CD8-positive, alpha-beta memory T cell (primary cell): ENCODE measurements at places on chromosomes 11 and 22. TPM values are rescaled to one million over a fixed set of nuclear protein-coding genes. Genes with fewer than 3 reads are reported as not detected.

KLHDC7B gene
- total RNA-seq, result 6.2 TPM

MYO7A gene
- 0.31 TPM for total RNA-seq

MYRF gene
- total RNA-seq, result 0.93 TPM

CRYBA4 gene
- not detected for total RNA-seq

TRABD gene
- total RNA-seq, result 96.2 TPM

APIP gene
- total RNA-seq, result 38.8 TPM

NAV2 gene
- 0.42 TPM for total RNA-seq

MOGAT2 gene
- total RNA-seq, result not detected

OR52H1 gene
- total RNA-seq, result not detected

GLYATL1 gene
- total RNA-seq, result not detected

MTFP1 gene
- 110 TPM for total RNA-seq

MPZL3 gene
- 113 TPM for total RNA-seq

ZNF215 gene
- total RNA-seq, result 0.72 TPM

MYEOV gene
- total RNA-seq, result 0.89 TPM

DNA sequence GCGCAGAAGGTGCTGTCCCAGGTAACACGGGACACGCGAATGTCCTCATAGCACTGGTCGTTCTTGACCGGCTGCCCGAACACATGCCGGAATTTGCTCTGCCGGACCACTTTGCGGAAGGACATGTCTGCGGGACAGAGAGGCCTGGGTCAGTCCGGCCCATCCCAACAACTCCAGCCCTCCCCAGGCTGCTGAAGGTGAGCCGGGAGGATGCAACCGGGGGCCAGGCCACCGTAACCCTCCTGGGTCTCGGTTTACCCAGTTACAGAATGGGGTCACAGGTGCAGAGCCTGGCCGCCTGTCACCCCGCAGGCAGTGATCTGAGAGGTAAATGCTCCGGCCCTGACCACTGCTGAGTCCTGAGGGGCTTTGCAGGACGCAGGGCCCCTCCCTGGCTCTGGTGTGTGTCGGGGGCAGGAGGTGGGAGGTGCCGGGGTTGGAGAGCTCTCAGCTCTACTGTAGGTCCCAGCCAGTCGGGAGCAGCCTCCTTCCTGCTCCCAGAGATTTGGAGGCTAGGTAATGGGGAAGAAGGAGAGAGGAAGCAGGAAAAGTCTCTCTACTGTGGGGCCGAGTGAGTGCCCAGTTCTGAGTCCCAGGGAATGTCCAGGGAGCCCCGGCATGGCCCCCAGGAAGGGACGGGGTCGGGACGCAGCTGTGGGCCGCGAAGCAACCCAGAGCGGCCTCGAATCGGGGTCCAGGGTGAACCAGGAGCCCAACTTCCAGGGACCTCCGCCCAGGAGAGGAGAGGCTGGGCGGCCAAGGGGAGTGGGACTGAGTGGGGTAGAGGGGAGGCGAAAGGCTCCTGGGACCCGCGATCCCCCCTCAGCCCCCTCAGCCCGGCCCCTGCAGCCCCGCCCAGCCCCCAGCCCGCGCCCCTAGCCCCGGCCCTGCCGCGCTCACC is 522 bp downstream of the CORO1B start:
- peak overlapping the region; percentile 54 for H3K27ac ChIP-seq
- no peak overlapping the region for H3K4me3 ChIP-seq
- no peaks in the 10 kb centered on the region for H3K27me3 ChIP-seq
- no peak for DNase-seq

DNA sequence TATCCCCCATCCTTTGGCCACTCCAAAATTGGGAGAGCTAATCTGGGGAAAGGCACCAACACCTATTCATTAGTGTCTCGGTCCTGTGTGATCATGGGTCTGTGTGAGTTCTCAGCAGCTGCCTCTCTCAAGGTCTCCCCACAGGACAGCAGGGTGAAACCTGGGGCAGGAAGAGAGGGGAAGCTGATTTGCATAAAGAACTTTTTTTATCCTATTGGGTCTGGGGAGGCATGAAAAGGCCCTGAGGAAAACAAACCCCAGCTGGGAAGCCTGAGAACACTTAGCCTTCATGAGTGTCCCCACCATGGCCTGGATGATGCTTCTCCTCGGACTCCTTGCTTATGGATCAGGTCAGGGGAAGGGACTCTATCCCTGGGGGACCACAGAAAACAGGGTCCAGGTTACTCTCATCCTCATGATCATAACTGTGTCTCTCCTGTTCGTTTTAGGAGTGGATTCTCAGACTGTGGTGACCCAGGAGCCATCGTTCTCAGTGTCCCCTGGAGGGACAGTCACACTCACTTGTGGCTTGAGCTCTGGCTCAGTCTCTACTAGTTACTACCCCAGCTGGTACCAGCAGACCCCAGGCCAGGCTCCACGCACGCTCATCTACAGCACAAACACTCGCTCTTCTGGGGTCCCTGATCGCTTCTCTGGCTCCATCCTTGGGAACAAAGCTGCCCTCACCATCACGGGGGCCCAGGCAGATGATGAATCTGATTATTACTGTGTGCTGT is 116.0 kb upstream of the TOP3B start:
- no peak for DNase-seq
- H3K27ac ChIP-seq, result no peak overlapping the region
- peaks cover 11% of the 10 kb centered on the region for H3K27me3 ChIP-seq
- no peak overlapping the region for H3K4me3 ChIP-seq

DNA sequence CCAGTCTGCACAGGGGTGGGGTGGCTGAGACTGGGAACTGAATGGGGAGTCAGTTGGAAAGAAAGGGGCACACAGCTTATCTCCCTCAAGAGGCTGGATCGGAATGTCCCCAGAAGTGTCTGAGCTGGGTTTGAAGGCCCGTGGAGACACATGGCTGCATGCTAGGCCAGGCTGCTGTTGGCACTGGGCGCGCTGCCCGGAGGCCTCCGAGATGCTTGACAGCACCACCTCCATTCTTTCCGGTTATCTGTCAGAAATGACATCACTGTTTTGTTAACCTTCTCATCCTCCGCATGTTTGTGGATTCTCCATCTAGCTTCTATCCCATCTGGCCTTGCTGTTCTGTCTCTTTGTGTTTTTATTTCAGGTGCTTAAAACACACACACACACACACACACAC is 85.5 kb downstream of the APIP start:
- no peaks in the 10 kb centered on the region for H3K36me3 ChIP-seq
- H3K27ac ChIP-seq, result no peak overlapping the region
- DNase-seq, result no peak
- no peak overlapping the region for H3K4me3 ChIP-seq

- H3K27me3 ChIP-seq, result no peaks in the 10 kb centered on the region
- peaks cover 24% of the 10 kb centered on the region for H3K4me1 ChIP-seq
- no peak overlapping the region for H3K4me3 ChIP-seq
Measured at GRCh38 chr11:123302751-123303195, 107.7 kb upstream of the CLMP start.

GRCh38 chr11:17802491-17802890 is 67.9 kb downstream of the KCNC1 start:
- DNase-seq, result no peak
- no peaks in the 10 kb centered on the region for H3K27me3 ChIP-seq
- H3K36me3 ChIP-seq, result no peaks in the 10 kb centered on the region
- no peak overlapping the region for H3K27ac ChIP-seq

DNA sequence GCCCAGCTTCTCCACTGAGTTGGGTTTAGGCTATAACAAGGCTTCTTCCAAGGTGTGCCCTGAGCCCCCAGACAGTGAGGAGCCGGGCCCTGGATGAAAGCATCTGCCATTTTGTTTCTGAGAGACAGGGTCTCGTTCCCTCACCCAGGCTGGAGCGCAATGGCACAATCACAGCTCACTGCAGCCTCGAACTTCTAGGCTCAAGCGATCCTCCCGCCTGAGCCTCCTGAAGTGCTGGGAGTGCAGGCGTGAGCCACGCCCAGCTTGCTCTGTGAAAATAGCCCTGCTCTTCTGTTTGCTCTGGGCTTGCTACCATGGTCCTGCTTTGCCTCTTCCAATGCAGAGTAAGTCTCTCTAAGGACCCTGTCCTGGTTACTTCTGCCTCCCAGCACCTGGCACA is 6.7 kb downstream of the DENND6B start:
- no peaks in the 10 kb centered on the region for H3K27me3 ChIP-seq
- peaks cover 3% of the 10 kb centered on the region for H3K4me1 ChIP-seq
- DNase-seq, result no peak
- H3K27ac ChIP-seq, result no peak overlapping the region
- H3K4me3 ChIP-seq, result no peak overlapping the region
- no peaks in the 10 kb centered on the region for H3K36me3 ChIP-seq

DNA sequence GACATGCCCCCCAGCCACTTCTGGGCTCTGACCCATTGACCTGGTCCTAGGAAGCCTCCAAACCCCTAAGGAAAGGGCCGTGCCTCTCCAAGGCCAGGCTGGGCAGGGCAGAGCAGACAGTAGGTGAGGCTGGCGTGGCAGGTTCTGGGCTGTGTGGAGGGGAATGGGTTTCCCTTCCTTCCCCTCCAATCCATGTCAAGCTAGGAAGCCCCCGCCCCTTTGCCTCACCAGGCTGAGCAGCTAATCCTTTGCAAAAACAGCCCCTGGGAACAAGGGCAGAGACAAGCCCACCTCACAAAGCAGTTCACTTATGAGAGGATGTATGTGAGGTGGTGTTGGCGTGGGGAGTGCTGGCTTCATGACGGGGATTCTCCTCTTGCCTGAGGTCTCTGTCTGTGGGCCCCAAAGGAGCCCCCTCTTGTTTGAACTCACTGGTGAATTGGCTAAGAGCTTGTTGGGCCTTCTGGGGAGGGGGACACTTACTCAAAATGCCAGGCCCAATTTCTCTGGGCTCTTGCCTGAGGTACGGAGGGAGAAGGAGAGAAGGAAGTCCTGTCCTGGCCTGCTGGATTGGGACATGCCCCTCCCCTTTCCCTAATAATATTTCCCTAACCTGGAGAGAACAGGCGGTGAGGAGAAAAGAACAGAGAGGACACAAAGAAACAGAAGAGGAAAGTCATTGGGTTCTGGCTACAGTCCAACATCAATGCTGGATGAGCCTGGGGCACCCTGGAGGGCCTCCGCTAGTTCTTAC is 1.6 kb upstream of the TRIM29 start:
- no peaks in the 10 kb centered on the region for H3K36me3 ChIP-seq
- H3K4me1 ChIP-seq, result no peaks in the 10 kb centered on the region
- DNase-seq, result no peak

DNA sequence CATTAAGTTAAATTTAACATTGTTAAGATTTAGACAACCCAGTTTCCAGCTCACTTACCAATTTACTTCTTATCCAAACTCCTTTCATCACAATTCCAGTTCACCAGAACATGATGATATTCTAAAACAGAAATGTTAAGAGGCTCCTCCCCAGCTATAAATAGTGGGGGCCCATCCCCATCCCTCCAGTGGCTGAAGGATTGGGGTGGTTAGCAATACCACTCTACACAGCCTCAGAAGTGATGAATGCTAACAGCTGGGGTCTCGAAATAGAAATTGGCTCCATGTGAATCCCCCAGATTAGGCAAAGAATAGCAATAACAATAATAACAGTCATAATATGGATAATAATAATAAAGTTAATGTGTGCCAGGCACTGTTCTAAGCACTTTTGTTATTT is 97.9 kb upstream of the NCAM1 start:
- no peaks in the 10 kb centered on the region for H3K36me3 ChIP-seq
- DNase-seq, result no peak
- no peaks in the 10 kb centered on the region for H3K4me1 ChIP-seq
- H3K27ac ChIP-seq, result no peak overlapping the region
- no peak overlapping the region for H3K4me3 ChIP-seq
- no peaks in the 10 kb centered on the region for H3K27me3 ChIP-seq

DNA sequence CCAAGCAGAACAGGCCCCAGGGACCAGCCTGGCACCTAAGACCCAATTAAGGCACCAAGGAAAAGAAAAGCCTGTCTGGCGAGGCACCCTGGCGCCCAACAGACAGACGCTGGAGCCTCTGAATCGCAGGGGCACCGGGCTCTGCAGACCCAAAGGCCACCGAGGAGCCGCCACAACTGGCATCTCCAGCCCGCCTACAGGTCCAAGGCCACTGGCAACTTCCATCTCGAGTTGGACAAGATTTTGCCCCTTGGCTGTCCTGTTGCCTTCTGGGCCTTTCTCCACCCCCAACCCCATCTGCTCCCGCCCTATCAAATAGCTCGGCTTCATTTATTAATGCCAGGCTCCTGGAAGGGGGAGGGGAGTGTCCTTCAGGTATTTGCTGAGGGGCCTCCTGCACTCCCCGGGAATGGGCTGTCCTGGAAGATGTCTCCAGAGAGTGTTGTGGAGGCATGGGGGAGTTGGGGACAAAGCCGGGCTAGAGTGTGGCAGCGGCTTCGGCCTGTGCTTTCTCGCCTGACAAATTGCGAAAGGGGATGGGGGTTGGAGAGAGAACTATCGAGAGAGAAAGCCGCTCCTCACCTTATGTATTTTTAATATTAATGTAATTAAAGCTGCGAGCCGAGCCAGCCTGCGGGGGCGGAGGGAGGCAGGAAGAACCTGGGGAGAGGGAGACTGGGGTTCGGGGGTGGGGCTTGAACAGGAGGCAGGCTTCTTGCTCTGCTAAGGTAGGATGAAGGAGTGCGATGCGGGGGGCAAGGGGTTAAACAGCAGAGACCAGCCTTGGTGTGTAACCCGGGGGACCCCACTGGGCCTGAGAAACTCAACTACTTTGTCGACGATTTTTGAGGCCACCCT is 2.0 kb downstream of the DSCAML1 start:
- peaks cover 18% of the 10 kb centered on the region for H3K4me1 ChIP-seq
- no peak overlapping the region for H3K27ac ChIP-seq
- H3K27me3 ChIP-seq, result peaks cover 42% of the 10 kb centered on the region
- DNase-seq, result no peak
- no peaks in the 10 kb centered on the region for H3K36me3 ChIP-seq

- H3K27me3 ChIP-seq, result no peaks in the 10 kb centered on the region
- no peaks in the 10 kb centered on the region for H3K36me3 ChIP-seq
- no peak for DNase-seq
- no peak overlapping the region for H3K4me3 ChIP-seq
Measured at GRCh38 chr11:118694771-118695170, 15.3 kb upstream of the TREH start.

- H3K4me1 ChIP-seq, result no peaks in the 10 kb centered on the region
- no peaks in the 10 kb centered on the region for H3K27me3 ChIP-seq
- no peak for DNase-seq
Measured at GRCh38 chr11:69362315-69362714, 68.4 kb downstream of the MYEOV start.

- no peaks in the 10 kb centered on the region for H3K36me3 ChIP-seq
- no peak overlapping the region for H3K4me3 ChIP-seq
- peaks cover 3% of the 10 kb centered on the region for H3K27me3 ChIP-seq
- no peaks in the 10 kb centered on the region for H3K4me1 ChIP-seq
- no peak for DNase-seq
Measured at GRCh38 chr11:27514558-27514957, 8.0 kb upstream of the LIN7C start.

DNA sequence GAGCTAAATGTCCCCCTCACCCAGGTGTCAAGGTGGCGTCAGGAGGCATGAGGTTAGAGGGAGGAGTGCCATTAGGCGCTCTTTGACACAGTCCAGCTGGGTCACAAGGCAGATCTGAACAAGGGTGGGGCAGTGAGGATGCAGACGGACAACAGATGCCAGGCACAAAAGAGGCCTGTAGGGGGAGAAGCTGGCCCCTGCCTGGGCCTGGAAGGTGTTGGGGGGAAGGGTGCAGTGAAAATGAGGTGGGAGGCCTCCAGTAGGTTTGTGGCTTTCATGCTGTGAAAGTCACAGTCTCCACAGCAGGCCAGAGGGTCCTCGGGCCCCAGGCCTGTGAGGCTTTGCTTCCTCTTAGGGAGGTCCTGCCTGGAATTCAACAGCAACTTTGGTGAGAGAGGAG is 85.0 kb upstream of the PLET1 start:
- H3K36me3 ChIP-seq, result no peaks in the 10 kb centered on the region
- H3K4me1 ChIP-seq, result no peaks in the 10 kb centered on the region
- H3K27me3 ChIP-seq, result no peaks in the 10 kb centered on the region
- no peak for DNase-seq
